ENCODE measurements at places on chromosomes 7 and 10. TPM values are rescaled to one million over a fixed set of nuclear protein-coding genes. Genes with fewer than 3 reads are reported as not detected.
A peak's percentile ranks its signal among the peaks of the same experiment; 100 is the strongest.

- DNase-seq, result no peak
Measured at GRCh38 chr10:89275383-89275782, 23.8 kb upstream of the LIPA start.

Gene AGFG2
- 8.5 TPM for total RNA-seq

- DNase-seq, result peak; percentile 88
Measured at GRCh38 chr10:35563261-35563891, 41.8 kb upstream of the GJD4 start.

DNA sequence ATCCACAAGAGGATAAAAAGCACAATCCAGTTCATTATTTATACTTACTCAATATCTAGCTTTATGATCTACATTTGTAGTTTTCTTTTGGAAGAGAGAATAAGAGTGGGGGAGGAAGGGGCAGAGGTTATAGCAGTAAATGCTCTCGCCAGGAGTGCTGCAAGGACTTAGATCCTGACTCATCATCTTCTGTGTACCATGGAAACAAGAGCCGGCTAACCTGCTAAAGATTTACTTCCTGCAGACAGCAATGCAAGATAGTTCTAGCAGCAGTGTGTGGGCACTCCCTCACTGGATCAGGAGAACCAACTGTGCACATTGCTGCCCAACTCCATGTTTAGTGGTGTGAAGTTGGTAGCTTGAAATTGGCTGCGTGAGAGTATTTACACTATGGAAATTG, 47.7 kb upstream of the TRIL start:
- no peak for DNase-seq

- peak; percentile 39 for DNase-seq
Measured at GRCh38 chr10:118981946-118982345, 47.6 kb upstream of the NANOS1 start.

Gene TMEM273
- total RNA-seq, result not detected

GRCh38 chr10:80382989-80383388, 25.4 kb upstream of the PRXL2A start:
- DNase-seq, result peak; percentile 79

Gene LIPK
- total RNA-seq, result not detected

DNA sequence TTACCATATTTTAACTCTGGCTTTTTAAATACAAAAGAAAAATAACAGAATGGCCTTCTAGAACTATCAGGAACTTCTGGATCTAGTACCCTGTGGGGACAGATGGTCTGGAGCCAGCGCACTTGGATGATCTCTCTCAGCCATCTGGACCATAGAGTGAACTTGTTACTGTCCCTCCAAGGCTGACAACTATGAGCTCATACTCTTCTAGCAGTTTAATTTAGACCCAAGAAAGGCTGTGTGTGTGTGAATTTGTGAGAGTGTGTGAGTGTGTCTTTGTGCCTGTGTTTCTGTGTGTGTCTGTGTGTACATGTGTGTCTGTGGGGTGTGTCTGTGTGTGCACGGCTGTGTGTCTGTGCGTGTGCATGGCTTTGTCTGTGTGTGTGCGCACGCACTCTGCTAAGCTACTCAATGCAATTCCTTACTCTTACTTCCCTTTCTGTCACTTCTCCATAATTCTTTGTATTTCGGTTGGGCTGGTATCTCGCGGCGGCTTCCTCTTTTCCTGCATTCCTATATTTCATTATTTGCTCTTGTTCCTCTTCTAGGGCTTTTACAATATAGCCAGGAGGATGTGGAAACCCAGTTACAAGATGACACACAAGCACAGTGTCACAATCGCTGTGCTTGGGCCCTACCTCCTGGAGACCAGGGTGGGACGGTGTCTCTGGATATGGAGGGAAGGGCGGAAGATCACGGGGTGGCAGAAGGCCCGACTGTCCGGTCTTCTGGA, 51.9 kb downstream of the IKZF1 start:
- DNase-seq, result peak; percentile 19

DNA sequence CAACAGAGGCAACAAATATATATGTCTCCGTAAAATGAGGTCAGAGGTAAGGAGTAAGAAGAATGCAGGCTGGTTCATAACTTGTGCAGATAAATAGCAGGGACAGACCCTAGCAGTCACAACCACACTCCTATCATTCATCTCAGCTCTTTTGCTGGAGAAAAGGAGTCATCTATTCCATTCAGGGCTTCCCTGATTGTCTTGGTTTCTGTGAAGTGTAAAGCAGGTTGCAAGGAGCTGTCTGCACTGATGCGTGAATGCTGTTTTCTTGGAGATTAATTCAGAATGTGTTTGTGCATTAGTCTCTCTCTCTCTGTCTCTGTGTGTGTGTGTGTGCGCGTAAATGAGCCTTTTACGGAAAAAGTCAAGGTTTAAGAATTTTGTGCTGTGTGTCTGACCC, 643.3 kb upstream of the SORCS1 start:
- no peak for DNase-seq
